Natural killer cell (primary cell): ENCODE measurements at places on chromosomes 16 and 17. TPM values are rescaled to one million over a fixed set of nuclear protein-coding genes. Genes with fewer than 3 reads are reported as not detected.

Gene MPV17L
- total RNA-seq = 0.12 TPM

DNA sequence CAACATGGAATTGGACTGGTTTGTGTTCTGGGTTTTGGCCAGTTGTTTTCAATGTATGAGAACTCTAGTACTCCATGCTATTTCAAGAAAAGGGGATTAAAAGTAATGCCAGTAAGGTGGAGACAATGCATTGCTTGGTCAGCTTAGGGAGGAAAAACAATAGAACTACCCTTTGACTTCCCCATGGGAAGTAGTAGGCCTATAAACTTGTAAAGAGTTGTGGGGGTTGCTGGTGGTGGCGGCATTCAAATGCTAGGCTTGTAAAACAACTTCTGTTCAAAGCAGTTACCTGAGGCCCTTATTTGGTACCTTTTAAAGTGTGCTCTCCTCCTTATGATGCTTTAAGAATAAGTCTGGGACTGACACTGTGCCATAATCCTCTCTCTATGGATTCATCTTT, 9.4 kb downstream of the MAP3K3 start:
- no peaks in the 10 kb centered on the region for H3K27me3 ChIP-seq
- no peak for DNase-seq
- H3K4me3 ChIP-seq = no peak overlapping the region
- H3K4me1 ChIP-seq = no peaks in the 10 kb centered on the region

DNA sequence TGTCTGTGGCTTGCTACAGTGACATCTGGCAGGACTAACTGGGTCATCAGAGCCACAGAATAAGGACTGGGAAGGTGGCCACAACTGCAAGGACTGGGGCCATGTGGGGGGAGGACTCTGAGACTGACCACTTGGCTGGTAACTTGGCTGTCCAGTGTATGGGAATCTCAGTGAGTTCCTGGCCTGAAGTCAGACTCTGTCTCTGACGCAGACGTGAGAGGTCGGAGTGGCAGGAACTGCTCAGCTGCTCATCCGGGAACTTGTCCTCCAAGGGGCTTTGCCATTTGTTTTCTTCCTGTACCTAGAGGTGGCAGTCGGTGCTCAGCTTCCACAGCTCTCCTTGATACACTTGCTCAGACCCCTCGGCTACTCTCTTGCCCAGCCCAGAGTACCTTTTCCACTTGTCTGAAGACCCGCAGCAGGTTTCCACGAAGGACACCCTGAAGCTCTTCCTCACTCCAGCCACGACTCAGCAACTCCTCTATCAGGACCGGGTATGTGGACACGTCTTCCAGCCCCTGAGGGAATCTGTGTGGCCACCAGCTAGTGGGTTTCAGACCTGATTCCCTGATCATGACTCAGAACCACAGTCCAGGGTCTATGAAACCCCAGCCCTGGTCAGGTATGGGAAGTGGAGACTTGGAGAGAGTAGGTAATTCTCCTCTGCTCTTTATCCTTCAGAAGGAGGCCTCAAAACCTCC, 7.3 kb upstream of the DPEP3 start:
- H3K4me1 ChIP-seq = peaks cover 56% of the 10 kb centered on the region
- DNase-seq = no peak
- H3K27ac ChIP-seq = no peak overlapping the region
- peaks cover 9% of the 10 kb centered on the region for H3K36me3 ChIP-seq
- H3K4me3 ChIP-seq = no peak overlapping the region
- H3K27me3 ChIP-seq = no peaks in the 10 kb centered on the region

GRCh38 chr17:51914577-51914976, 243.9 kb downstream of the CA10 start:
- no peaks in the 10 kb centered on the region for H3K4me1 ChIP-seq
- H3K27ac ChIP-seq = no peak overlapping the region
- H3K4me3 ChIP-seq = no peak overlapping the region
- no peak for DNase-seq
- H3K27me3 ChIP-seq = no peaks in the 10 kb centered on the region

- peak overlapping the region; percentile 57 for H3K4me3 ChIP-seq
- H3K27ac ChIP-seq = no peak overlapping the region
- no peaks in the 10 kb centered on the region for H3K36me3 ChIP-seq
- peaks cover 3% of the 10 kb centered on the region for H3K27me3 ChIP-seq
- DNase-seq = peak; percentile 31
- H3K4me1 ChIP-seq = peaks cover 47% of the 10 kb centered on the region
Observed at GRCh38 chr16:3879258-3879886, 1.1 kb downstream of the CREBBP start.

- H3K4me1 ChIP-seq = peaks cover 3% of the 10 kb centered on the region
- no peak overlapping the region for H3K4me3 ChIP-seq
- H3K36me3 ChIP-seq = no peaks in the 10 kb centered on the region
- no peak overlapping the region for H3K27ac ChIP-seq
Observed at GRCh38 chr17:66369830-66370229, 67.4 kb downstream of the PRKCA start.

GRCh38 chr17:75315541-75316243, 26.5 kb upstream of the SLC25A19 start:
- peak overlapping the region; percentile 30 for H3K27ac ChIP-seq
- H3K4me3 ChIP-seq = no peak overlapping the region
- H3K27me3 ChIP-seq = no peaks in the 10 kb centered on the region
- H3K4me1 ChIP-seq = peaks cover 53% of the 10 kb centered on the region

Gene METTL2A
- total RNA-seq = 13.5 TPM
